Effector memory CD4-positive, alpha-beta T cell (primary cell): ENCODE measurements at places on chromosomes 3 and 15.

DNA sequence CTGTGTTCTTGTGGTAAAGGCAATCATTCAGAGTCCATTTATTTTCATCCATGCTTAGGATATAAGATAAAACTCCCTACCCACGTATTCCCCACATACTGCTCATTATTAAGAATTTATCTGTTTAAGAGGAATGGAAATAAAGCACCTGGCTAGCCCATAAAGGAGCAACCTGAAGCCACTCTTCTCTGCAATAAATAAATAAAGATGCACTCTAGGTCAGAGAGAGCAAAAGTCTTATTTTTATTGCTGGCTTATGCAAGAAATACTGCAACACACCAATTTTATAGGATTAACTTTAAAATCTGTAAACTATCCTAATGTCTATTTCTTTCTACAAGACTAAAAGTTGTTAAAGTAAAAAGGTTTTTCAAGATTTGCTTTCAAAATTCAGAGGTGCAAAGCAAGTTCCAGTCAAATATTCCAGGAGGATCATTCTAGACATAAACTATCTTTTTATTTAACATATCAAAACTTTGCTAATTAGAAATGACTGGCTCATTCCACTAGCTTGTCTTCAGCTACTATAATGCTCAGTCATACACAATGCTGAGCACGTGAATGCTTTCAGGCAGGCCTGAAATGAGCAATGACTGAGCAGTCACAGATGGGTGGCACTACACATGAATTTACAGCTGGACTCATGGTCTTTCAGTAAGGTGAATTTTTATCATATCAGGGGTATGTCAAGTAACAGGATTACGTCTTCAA, 7.1 kb downstream of the TJP1 start:
- no peak for DNase-seq

GRCh38 chr15:87792250-87793040, 464.1 kb downstream of the NTRK3 start:
- no peak for DNase-seq

GRCh38 chr15:73696641-73697001, 12.4 kb downstream of the CD276 start:
- no peak for DNase-seq

- no peak for DNase-seq
Observed at GRCh38 chr3:127851899-127852298, 29.6 kb upstream of the MGLL start.

GRCh38 chr3:51692980-51693395, 13.9 kb upstream of the GRM2 start:
- no peak for DNase-seq

GRCh38 chr3:172608575-172608974, 85.3 kb upstream of the TNFSF10 start:
- DNase-seq = no peak

- no peak for DNase-seq
Observed at GRCh38 chr15:87045746-87046145, 966.1 kb downstream of the AGBL1 start.

- no peak for DNase-seq
Observed at GRCh38 chr3:33141006-33141405, 27.2 kb downstream of the CRTAP start.

DNA sequence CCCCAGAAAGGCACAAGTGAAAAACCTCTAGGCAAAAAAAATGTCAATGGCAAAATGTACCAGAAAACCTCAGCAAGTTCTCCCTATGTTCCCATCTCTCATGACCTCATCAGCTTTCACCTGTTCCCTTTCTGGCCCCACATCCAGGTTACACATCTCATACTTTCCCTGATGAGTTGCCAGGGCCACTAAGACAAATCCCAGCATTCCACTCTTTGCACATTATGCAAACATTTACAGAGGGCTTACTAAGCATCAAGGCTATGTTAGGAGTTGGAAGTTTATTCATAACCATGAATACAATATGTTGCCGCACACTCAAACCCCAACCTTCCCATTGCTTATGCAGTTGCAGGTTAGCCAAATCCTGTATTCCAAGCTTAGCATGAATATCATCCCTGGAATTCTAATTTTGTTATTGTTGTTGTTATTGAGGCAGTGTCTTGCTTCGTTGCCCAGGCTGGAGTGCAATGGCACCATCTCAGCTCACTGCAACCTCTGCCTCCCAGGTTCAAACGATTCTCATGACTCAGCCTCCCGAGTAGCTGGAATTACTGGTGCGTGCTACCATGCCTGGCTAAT, 129.3 kb upstream of the UBE2E2 start:
- DNase-seq = no peak

GRCh38 chr15:77866186-77866585, 211.3 kb downstream of the TBC1D2B start:
- DNase-seq = no peak

GRCh38 chr3:131216801-131217200, 164.8 kb upstream of the NUDT16 start:
- no peak for DNase-seq

- DNase-seq = no peak
Observed at GRCh38 chr15:99174567-99175395, 69.9 kb downstream of the SYNM start.

GRCh38 chr3:194987571-194988494, 283.1 kb downstream of the XXYLT1 start:
- DNase-seq = no peak

DNA sequence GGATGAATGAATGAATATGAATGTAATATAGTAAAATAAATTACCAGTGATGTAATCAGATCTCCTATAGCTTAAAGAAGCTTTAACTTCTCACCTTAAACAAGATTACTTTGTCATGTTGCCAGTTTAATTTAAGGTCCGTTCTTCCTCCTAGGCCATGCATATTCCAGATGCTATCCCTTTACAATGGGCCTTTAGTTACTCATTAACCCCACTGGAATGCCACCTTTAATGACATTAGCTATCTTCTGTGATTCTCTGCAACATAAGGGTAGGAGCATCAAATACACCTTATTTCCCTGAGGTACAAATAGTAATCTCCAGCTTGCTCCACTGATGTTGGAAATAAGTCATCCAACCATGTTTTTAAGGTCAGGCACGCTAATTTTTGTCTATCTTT, 63.0 kb upstream of the TIMP4 start:
- DNase-seq = no peak

GRCh38 chr15:32959077-32959476, 235.4 kb downstream of the FMN1 start:
- no peak for DNase-seq

DNA sequence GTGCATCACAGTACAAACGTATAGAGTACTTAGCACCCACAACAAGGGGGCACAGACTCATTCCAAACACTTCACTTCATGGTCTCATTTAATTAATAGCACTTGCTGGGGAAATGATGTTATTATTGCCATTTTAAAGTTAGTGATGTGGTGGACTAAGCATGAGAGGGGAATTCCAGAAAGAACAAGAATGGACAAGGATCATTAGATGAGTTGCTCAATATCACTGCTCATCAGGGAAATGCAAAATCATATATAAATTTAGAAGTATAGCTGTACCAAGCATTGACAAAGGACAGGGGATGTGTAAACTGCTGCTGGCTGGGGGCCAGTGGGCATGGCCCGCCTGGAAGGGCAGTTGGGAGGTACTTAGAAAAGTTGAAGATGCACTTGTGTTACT, 14.6 kb downstream of the PRR20G start:
- no peak for DNase-seq

GRCh38 chr15:45333550-45333949, 44.8 kb downstream of the GATM start:
- no peak for DNase-seq

- DNase-seq = no peak
Observed at GRCh38 chr15:51398626-51399025, 57.2 kb downstream of the GLDN start.

- no peak for DNase-seq
Observed at GRCh38 chr3:45198264-45199260, 27.5 kb downstream of the TMEM158 start.

GRCh38 chr15:93520206-93520605, 431.2 kb upstream of the RGMA start:
- no peak for DNase-seq

DNA sequence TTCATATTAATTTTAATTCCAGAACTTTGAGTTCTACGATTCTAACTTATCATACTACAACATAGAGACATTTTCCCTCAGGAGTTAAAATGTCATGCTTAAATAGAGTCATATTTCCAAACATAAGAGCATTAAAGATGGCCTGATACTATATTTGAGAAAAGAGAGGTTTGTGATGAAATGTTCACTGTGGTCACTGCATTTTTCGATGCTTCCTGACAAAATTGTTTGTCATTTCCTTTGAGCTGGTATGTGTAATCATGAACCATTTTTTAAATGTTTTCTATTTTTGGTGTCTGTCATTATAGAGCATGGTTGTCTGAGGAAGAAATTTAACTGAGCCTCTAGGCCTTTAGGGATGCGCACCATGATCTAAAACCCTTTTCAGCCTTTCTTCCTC, 721.4 kb upstream of the NR2F2 start:
- no peak for DNase-seq

- no peak for DNase-seq
Observed at GRCh38 chr3:144556392-144556791, 584.8 kb downstream of the DIPK2A start.

GRCh38 chr3:163919154-163919553, 1159.1 kb downstream of the SI start:
- no peak for DNase-seq

DNA sequence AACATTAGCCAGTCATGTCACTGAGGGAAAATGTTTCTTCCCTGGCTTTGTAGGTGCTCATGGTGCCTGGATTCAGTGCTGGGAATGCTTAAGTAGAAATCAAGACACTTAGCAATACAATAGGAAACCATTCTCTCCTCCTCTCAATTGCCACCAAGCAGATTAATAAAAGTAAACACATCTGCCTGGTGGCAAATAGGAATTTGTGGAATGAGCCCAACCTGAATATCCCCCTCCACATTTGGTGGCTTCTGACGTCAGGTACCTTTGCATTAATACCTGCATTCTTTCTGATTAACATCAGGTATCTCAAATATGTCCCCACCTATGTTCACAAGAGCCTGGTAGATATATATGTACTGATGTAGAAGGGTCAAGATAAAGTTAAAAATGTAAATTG, 42.7 kb downstream of the PPP2R3A start:
- DNase-seq = no peak

- no peak for DNase-seq
Observed at GRCh38 chr15:90337256-90337655, 14.8 kb upstream of the ZNF774 start.

GRCh38 chr3:165202995-165203394, 6.8 kb upstream of the SLITRK3 start:
- DNase-seq = no peak

DNA sequence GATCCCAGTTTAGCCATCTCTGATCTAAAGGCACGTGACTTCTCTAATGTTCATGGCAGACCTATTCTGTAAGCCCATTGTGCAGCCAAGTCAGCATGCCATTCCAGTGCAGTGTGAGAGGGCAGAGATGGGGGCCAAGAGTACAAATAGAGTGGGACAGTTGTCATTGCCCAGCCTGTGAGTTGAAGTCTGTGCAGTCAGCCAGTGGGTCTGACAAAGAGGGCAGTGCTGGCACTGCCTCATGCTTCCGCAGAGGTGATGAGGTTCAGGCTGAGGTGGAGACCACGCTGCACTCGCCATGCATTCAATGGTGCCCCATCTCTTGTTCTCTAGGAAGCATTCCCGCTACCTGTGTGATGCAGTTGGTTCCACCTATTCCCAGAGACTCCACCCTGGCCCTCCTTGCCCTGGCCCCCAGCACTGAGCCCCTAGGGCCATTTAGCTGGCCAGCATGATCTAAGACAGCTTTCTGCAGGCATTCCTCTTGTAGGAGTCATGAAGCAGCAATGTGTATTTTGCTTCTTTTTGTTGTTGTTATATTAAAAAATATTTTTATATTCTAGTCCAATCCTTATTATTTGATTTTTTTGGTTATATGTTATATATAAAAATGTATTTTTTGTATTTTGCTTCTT, 3.7 kb downstream of the MRAS start:
- DNase-seq = no peak

DNA sequence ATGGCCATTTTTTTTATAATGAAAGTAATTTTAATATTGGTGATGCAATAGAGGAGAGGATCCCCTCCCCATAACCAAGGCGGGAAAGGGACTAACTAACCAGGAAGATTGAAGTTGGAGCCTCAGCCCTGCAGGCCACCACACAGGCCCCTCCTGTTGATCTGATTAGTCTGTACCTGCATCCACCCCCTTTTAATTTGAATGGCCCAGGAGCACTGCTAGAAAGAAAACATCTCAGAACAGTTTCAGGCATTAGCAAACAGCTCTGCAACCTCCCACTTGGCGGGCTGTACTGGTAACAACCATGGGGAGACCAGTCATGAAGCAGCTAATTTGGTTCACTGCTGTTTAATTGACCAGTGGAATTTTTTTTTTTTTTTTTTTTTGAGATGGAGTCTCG, 10.3 kb downstream of the CAV3 start:
- no peak for DNase-seq

DNA sequence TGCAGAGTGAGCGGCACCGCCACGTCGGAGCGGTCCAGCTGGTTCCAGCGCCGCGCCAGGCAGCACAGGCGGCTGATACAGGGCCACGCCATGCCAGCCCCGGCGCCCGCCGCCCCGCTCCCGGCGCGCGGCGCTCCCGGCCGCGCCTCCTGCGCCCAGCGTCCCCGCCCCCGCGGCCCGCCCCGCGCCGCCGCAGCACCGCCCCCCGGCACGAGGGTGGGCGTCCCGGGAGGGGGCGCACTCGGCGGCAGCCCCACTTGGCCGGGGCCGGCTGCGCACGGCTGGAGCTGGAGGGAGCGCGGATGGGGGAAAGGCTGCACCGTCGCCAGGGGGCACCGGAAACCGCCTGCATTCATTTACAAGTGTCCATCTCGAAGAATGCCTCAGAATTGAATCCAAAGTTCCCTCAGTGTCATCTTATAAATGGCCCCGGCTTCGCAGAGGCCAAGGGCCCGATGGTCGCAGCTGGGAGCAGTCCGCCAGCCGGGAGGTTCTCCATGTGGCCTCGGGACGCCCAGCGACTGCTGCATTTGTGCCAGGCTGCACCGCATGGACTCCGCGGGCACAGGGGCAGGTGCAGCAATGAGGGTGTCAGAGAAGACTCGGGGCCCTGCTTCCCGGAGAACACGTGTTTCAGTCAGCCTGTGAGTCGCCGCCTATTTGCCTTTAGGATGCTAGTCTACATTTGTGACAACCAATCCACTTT, at the start of gene MAP6D1:
Gene MAP6D1, minus strand, starts transcription at position 122 of the 706 bp plus-strand sequence. Its CDS starts 30 bp downstream, at position 92.
- DNase-seq = peak; percentile 3

- DNase-seq = no peak
Observed at GRCh38 chr3:178494386-178494785, 41.9 kb upstream of the KCNMB2 start.

DNA sequence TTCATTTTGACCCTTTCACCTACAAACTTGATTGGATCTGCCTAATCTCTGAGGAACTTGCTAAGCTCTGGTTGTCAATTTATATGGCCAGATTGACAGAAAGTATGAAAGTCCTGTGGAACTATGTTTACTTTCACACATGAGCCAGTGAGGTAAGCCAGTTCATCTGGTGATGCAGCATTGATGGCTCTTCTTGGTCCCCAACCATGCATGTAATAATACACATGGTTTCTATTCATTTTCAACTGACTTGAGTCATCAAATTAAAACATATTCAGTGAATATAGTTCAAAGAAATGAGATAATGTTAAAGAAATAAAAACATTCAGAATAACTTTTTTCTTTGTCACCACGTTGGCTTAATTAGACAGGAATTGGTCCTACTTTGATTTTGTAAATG, 336.1 kb upstream of the THBS1 start:
- no peak for DNase-seq

GRCh38 chr3:33911525-33912322, 113.3 kb downstream of the PDCD6IP start:
- DNase-seq = no peak

GRCh38 chr3:15404767-15405166, 22.6 kb downstream of the METTL6 start:
- DNase-seq = no peak

GRCh38 chr3:144957398-144958101, 985.9 kb downstream of the DIPK2A start:
- DNase-seq = no peak
